ENCODE measurements at places on chromosomes 16 and 17. TPM values are rescaled to one million over a fixed set of nuclear protein-coding genes. Genes with fewer than 3 reads are reported as not detected.

Gene CCL7
- total RNA-seq = not detected

Gene TPSD1
- total RNA-seq = 0.51 TPM

Gene DNAJA3
- 71.3 TPM for total RNA-seq

Gene TM4SF5
- not detected for total RNA-seq

Gene SEZ6L2
- 4.7 TPM for total RNA-seq

Gene TMEM204
- 19.3 TPM for total RNA-seq

Gene ZG16B
- 1,549 TPM for total RNA-seq

Gene HSD17B1
- total RNA-seq = 0.21 TPM

Gene BIRC5
- 20.1 TPM for total RNA-seq

Gene ACE
- total RNA-seq = 9.6 TPM

All from tongue (tissue), 3 donors.